ENCODE measurements at places on chromosomes 12 and 14.
A peak's percentile ranks its signal among the peaks of the same experiment; 100 is the strongest.

DNA sequence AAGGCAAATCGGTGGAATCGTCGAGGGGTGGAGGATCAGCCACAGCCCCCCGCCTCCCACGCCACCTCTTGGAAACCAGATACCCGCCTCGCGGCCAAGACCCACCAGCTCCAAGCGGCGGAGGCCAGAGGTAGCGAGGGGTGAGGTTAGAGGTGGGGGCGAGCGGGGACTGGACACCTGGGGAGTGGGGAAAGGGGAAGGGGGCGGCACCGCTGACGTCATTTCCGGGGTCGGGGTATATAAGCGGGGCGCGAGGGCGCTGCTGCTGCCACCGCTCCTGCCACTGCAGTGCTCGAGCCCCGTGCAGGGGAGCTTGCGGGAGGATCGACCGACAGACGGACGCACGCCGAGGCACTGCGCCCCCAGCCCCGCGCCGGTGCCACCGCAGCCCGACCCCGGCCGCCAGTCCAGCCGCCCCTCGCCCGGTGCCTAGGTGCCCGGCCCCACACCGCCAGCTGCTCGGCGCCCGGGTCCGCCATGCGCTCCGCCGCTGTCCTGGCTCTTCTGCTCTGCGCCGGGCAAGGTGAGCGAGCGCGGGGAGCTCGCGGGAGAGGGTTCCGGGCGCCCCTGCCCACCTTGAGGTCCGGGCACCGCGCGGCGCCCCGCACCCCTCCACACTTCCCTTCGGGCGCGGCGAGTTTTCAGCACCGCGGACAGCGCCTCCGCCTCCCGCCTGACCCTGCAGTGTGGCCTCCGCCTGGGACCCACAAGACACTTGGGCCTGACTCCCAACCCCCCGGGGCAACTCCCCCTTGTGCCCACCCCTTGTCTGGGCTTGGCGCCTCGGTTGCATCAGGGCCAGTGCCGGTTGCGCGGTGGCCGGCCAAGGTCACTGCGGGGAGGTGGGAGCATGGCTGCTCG, at the start of gene CHGA:
Gene CHGA (plus strand): TSS at position 268 of the 861 bp plus-strand sequence. CDS start 210 bp downstream, at position 478.
- DNase-seq, result no peak

GRCh38 chr14:30054201-30054600, 126.6 kb upstream of the PRKD1 start:
- DNase-seq, result peak; percentile 10

- no peak for DNase-seq
Observed at GRCh38 chr12:25692115-25693035, 139.3 kb upstream of the LMNTD1 start.

DNA sequence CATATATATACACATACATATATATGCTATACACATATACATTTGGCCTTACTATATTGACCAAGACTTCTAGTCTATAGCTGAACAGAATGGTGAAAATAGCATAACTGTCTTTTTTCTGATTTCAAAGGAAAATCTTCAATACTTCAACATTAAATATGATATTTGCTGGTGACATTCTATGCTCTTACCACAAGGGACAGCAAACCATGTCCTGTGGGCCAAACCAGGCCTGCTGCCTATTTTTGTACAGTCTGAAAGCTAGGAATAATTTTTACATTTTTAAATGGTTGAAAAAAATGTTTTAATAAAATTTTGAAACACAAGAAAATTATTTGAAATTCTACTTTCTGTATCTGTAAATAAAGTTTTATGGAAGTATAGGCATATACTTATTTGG, 63.6 kb downstream of the EML5 start:
- DNase-seq, result no peak

GRCh38 chr12:19181666-19182426, 52.3 kb downstream of the PLEKHA5 start:
- no peak for DNase-seq

DNA sequence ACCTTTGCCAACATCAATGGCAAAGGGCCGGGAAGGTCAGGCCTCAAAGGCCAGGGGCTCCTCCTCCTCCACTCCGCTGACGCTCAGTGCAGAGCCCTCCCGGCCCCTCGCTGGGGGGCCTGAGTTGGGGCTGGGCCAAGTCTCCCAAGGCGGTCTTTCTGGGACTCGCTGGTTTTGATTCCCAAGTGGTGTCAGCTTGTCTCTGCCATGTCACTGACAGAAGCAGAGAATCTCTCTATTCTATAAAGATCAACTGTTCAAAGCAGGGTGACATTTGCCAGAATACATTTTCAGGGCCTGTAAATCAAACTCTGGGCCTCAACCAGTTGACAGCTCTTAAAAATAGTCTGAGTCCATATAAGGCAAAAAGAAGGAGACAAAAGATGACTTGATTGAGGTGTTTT, 75.9 kb downstream of the CCDC88C start:
- DNase-seq, result no peak

DNA sequence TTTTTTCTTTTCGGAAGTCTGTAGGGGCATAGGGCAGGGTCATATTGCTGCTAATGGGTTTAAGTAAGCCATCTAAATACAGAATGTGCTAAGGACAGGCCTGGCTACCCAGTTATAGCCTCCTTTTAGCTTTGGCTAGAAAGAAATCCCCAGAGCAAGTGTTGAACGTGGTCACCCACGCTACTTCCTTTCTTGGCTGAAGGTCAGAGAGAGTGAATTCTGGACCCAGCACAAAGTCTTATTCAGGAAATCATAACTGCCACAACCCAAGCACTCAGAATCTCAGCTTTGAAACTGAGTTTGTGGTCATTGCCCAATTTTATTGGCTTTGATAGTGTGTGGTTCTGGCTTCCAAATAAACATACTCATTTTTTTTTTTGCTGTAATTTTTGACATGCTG, 542.1 kb upstream of the ATP2B1 start:
- no peak for DNase-seq

DNA sequence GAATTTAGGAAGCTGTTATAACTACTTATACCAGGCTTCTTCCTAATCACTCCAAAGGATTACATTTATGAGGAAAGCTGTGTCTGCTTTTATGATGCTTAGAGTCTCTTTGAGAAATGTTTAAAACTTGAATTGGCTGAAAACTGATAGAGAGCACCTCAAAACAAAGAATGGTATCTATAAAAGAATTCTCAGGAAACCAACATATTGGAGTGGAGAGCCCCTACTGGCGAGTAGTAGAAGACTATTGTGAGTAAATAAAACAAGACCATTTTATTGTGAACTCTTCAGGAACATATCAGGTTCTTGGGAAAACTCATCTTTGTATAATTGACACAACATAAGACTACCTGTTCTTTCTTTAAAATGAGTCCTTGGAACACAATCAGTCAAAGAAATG, 578.6 kb downstream of the RERGL start:
- no peak for DNase-seq

DNA sequence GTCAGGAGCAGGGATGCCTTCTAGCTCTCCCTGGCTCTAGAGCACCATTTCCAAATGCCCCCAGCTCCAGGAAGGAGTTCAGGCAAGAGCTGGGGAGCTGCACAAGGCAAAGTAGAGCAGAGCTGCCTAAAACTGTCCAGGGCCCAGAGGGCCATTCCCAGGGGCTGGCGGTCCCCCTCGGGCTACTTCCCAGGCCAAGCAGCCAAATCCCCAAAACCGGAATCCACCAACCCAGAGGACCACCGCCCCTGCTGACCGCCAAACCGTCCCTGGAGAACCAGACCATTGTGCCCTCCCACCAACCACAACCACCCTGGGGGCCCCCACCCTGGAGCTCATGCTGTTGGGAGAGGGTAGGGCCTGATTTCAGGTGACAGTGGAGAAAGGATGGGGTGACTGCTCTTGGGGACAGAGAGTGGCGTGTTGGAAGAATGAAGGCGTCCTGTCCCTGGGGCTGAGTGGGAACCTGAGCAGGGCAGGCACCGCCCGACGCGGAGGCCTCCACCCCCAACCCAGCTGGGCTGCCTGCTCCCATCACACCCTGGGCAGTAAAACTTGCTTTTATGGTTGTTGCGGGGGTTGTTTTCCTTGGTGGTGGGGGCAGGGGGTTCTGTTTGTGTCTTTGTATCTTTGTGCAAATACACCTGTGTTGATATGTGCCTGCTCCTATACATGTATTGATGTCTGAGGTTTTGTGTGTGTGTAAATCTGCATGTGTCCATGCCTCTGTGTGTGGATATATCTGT, 24.0 kb upstream of the KRT78 start:
- no peak for DNase-seq

DNA sequence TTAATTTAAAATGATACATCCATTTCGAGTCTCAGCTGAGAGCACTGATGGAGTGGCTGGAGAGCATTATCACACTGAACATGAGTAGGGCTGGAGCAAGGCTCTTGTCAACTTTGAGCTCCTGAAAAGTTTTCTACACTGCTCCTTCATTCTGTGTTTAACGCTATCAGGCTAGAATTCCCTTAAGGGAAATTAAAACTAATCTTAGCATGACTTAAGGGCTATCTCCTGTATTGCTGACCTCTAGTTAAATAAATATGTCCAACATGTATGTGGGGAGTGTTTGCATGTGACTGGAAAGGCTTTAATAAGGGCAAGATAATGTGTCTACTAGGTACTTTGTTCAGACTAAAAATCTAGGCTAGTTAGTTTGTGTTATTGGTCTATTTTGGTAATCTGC, 116.7 kb upstream of the CAND1 start:
- no peak for DNase-seq

DNA sequence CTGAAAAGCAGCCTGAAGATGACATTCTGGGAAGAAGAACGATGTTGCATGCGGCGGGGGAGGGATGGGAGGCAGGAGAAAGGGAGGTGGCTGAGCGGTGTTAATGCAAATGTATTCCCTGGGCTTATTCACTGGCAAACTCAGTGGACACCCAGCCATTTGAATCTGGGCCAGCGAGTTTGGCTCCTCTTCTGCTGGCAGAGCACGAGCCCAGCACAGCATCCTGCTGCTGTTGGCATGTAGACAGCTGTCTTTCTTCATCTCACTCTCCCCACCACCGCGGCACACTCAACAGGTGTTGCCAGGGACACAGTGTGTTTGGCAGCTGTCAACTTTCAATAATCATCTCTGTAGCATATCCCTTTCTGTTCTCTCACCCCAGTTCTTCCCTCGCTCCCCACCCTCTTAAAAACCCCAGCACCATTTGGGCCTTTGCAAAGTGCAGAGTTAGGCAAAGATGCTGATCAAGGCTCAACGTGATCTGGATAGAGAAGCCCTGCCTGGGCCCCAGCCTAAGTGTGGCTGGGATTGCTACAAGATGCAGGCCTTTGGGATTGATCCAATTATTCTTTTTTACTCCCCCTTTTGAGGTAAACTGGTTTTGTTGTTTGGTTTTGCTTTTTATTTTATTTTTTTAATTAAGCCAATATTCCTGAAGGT, 131.9 kb downstream of the EXOC5 start:
- no peak for DNase-seq

DNA sequence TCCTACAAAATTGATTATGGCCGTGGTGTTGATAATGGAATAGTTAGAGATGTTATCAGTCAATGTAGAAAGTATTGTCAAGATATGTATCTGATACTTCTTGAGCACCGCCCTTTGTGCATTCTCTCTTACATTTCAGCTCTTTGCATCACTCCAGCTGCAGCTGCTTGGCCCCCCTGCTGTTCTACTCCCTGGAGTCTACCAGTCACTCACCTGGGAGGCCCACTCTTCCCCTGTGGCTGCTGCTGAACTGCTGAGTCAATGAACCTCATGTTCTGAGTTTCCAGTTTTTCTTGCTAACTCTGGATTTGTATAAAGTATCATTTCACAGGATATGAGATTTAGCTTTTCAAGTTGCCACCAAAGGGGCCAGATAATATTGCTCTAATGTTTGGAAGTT, 312.8 kb upstream of the SLC16A7 start:
- DNase-seq, result no peak

DNA sequence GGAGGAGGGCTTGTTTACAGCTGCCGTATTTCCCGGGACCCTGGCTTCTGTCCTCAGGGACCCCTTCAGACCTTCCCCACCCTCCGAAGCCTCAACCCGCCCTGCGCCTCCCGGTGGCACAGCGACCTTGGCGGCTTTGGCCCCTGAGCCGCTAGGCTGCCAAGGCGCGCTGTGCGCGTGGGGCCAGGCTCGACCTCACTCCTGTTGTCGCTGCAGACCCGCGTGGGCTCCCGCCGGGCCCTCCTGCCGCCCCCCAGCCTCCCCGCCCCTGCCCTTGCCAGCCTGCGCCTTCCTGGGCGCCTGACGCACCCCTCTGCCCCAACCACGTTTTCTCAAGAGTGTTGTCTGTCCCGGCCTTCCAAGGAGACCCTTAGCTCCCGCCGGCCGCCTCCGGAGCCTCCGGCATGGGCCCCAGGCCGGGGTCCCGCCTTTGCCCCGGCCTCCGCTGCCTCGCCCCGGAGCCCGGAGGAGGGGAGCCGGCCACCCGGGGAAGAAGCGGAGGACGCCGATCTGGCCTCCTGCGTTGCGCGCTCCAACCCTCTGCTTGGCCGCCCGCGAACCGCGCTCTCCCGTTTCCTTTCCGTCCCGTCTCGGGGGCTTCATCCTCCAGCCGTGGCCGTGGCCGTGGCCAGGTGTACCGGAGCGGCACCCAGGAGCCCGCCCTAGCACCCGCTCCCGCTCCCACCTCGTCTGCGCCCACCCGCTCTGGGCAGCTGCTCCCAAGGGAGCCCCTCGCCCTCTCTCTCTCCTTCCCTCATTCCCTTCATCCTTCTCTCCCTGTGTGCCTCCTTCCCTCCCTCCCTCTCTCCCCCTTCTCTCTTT, 19.9 kb downstream of the PPP2R5C start:
- DNase-seq, result no peak

- no peak for DNase-seq
Observed at GRCh38 chr14:64726585-64726890, 22.3 kb downstream of the PLEKHG3 start.

DNA sequence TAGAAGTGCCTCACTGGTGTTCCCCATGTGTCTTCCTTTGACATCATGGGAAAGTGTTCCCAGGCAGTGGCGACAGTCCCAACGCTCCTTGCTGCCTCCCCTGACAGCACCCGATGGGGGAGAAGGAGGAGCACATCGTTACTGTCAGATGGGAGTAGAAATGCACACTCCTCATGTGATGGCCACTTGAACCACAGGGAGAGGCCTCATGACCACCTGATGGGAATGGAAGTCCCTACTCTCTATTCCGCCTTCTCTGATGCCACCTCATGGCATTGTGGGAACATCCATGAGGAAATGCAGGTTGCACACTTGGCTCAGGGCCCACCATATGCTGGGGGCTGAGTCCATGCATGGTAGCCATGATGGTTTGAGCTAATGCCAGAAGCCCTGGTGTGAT, 14.3 kb upstream of the CORO1C start:
- DNase-seq, result no peak

GRCh38 chr14:20412411-20412810, 890 bp downstream of the TEP1 start:
- DNase-seq, result no peak

- no peak for DNase-seq
Observed at GRCh38 chr12:60415351-60415750, 819.5 kb downstream of the SLC16A7 start.

All from NCI-H1048 (cell line).